ENCODE measurements at places on chromosomes 6 and 20.

DNA sequence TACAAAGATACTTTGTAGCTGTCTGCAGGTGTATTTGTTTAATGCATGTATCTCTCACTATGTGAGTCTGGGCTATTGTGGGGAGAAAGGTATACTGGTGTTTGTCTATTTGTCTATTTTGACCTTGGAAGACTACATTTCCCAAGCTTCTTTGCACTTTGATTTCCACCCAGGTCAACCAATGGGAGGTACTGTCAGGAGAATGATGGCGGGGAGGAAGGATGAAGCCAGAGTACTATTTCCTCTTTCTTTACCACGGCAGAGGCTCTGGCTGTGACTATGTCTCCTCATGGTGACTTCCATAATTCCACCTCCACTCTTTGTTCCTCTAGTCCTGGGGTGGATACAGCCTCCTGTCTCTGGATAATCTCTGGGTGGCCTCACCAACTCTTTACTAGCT is 23.1 kb downstream of the LBP start:
- no peak for DNase-seq

DNA sequence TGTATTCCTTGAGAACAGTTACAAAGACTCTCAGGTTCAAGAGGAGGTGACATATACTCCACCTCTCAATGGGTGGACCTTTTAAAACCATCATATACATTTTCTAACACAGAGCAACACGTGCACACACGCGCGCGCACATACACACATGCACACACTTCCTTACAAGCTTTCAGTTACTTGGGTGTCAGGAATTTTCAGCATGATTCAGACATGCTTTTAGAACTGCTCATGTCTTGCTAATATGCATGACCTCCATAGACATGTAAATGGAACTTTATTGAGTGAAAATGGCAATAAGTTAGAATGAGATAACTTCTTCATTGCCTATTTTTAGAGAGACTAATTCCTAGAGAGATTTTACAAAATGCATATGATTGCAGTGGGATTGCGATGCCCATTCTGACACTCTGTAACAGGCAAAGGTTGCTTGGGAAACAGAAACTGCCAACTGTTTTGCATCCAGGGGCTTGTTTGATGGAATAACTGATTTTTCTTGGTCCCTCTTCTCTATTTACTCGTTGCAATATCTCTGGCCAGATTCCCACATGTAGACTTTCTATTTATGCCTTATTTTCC is 531.4 kb upstream of the RNF217 start:
- DNase-seq: no peak

DNA sequence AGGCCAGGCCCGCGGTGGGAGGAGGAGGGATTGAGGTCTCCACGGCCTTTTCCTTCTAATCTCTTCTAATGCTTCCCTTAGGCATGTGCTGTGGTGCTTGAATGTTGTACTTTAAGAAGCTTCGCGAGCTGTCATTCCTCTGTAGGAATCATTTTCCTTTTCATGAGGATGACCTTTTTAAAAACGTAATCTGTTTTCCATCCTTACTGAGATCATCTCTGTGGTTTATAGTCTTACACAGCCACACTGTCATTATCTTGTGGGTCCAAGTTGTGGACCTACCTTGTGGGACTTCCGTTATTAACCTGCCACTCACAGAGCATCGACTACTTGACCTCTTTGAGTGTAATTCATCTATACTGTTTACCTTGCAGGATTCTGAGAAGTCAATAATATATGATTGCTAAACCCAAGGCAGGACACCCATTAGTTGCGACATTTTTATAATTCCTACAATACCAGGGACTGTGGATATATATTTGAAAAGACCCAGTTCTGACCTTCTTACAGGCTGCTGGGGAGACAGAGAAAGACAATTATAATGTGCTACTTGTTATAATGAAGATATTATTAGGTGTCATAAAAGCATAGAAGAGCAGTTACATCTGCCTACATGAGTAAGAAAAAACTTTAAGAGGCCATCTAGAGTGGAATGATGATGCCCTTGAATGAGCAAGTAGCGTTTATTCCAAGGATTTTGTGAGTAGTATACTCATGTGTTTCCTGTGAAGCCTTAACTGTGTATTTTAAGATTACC is 842 bp downstream of the SLC25A27 start:
- DNase-seq: no peak

GRCh38 chr6:170159022-170159965 is 131.6 kb downstream of the DLL1 start:
- DNase-seq: no peak

DNA sequence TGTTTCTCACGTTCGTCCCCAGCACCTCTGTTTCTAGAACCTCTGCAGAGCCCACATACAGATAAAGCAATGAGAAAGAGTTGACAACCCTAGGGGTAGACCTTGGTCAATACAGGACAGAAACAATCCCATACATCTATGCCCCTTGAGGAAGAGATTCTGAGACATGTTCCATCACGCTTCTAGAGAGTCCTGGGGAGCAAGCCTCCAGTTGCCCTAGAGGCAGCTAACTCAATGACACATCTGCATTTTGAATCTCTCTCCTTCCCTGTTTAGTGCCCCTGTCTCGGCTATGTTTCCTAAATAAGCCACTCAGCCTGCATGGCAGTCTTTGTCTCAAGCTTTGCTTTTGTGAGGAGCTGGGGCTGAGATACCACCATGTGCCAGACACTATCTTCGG is 435.3 kb downstream of the CD83 start:
- no peak for DNase-seq

DNA sequence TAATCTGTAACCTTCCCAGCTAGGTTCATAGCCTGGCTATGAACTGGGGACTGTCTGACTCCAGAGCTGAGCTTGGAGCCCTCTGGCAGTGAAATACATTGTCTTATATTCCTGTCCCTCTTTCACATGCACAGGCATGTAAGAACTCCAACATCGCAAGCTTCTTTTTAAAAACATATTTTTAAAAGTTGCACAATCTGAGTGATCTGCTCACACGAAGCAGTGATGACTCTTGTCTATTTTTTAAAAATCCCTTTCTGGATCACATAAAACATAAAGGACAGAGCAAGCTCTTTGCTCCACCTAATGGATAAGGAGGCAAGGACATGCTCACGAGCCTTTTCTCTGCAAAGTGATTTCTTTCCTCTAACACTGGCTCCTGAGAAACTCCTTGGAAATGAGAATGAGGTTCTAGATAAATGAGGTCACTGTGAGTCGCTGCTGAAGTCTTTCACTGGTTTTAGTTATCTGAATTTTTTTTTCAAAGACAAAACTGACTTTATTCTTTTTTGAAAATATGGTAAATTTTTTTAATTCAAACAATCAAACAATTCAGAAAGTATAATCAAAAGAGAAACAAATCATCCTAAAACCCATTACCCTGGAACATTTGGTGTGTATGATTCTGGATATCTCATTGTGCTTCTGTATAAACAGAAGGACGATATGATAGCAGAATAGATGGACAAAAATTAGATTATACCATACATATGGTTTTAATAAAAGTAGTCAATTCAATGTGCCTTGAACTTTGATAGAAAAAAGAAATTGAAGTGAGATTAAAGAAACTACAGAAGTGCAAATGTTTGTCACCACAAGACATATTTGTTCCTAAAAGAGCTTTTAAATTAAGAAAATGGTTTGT is 30.8 kb downstream of the IL20RA start:
- no peak for DNase-seq

DNA sequence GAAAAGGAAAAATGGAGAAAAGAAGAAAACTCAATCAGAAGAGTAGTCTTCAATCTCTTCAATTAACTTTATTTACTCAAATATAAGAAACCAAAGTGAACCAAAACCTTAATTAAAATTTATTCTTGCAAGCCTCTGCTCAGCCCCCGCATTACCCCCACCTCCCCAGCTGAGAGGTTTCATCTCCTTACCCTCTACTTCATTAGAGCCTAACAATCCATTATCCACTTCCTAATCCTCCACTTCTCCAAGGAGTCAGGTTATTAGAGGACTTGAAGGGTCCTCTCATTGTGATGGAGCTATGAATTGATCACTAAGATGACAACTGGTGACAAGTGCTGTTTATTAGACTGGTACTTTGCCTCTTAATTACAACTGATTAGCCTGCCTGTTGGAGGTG is 956.5 kb downstream of the TFAP2A start:
- DNase-seq: no peak

- DNase-seq: no peak
Measured at GRCh38 chr6:159212525-159213280, 43.5 kb downstream of the FNDC1 start.

DNA sequence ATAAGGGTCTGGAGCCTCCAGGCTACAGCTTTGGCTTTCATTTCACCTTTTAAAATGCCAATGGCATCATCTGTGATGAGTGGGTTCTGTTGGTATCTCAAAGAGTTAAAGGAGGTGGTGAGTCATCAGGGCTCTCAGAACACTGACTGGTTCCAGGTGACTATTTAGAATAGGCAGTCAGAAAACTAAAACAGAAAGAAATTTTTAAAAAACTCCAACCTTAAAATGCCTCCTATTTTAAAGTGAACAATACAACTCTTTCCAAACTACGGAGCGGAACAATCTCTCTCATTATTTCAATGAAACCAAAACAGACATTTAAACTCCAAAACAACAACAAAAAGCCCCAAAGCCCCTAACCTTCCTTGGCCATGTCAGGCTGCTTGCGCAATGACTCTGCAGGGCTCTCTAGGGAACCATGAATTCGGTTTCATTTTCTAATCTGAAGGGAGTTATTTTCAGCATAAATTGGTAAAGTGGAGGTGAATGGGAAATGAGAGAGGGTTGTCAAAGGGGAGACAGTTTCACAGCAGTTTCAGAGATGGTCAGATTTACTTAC is 194.9 kb downstream of the KIF6 start:
- DNase-seq: no peak

DNA sequence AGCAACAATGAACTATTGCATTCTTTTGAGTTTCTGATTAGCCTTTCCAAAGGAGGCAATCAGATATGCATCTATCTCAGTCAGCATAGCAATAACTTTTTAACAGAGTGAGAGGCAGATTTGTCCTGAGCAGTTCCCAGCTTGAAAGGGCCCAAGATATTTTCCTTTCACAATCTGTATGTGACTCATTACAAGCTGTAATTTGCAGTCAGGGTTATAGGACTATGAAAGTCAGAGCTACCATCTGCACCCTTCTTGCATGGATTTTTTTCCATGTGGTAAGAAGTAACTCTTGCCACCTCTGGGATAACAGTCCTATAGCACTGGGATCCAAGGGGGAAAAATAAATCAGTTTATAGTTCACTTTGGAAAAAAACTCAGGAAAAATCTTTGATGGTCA is 318.2 kb upstream of the RGS17 start:
- no peak for DNase-seq

GRCh38 chr6:121334299-121335086 is at the start of gene TBC1D32:
Gene TBC1D32, minus strand, starts transcription at chr6:121334480. Its CDS starts 50 bp downstream, at chr6:121334430.
- peak; percentile 86 for DNase-seq

DNA sequence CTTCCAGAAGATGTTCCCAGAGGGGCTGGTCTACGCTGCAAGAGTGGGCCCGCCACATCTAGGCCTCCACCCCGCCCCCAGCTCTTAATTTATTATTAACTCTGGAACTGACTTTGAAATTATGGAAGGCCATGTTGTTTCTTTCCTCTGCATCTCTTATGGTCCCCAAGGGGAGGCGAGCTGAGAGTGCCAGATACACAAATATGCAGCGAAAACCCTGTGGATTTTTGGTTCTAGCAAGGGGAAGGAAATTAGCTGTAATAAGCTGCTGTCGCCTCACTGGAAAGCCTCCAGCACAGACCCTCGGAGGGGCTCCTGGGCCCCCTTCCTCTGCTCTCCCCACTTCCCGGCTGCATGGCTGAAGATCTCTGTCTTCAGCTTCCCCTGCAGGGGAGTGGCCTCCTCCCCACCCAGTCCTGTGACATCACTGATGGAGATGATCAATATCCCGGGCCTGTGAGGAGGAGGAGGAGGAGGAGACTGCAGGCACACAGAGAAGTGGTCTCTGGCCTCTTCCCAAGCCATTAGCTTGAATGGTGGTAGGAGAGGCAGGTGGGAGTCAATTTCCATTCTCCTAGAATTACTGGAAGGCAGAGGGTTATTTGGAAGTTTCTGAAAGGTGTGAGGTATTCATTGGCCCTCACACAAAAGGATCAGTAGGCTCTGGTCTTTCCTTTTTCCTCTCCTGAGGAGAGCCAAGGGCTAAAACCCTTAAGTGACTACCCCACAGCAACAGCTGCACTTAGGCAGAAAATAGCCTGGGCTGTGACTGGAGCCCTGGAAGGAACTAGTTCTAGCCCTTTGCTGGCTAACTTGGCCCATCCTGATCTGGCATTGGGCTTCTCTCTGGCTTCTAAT is 39.7 kb upstream of the CCDC167 start:
- DNase-seq: no peak

GRCh38 chr6:147119310-147119709 is 84.9 kb upstream of the STXBP5 start:
- no peak for DNase-seq

Measured in urinary bladder (tissue), 4 donors.